ENCODE measurements at places on chromosomes 2 and 18. TPM values are rescaled to one million over a fixed set of nuclear protein-coding genes. Genes with fewer than 3 reads are reported as not detected.
A peak's percentile ranks its signal among the peaks of the same experiment; 100 is the strongest.

Gene MAB21L4
- total RNA-seq: not detected

Gene ASB18
- not detected for total RNA-seq

Gene DSC2
- total RNA-seq: not detected

Gene TMEM17
- total RNA-seq: 3.7 TPM

Gene LINC00305
- total RNA-seq: not detected

Gene TMEM200C
- total RNA-seq: not detected

Gene NCKAP5
- 3.7 TPM for total RNA-seq

Gene GALR1
- not detected for total RNA-seq

Gene IL1B
- total RNA-seq: not detected

Gene ST6GAL2
- total RNA-seq: not detected

Gene IL36G
- not detected for total RNA-seq

Gene ATP6V1B1
- not detected for total RNA-seq

DNA sequence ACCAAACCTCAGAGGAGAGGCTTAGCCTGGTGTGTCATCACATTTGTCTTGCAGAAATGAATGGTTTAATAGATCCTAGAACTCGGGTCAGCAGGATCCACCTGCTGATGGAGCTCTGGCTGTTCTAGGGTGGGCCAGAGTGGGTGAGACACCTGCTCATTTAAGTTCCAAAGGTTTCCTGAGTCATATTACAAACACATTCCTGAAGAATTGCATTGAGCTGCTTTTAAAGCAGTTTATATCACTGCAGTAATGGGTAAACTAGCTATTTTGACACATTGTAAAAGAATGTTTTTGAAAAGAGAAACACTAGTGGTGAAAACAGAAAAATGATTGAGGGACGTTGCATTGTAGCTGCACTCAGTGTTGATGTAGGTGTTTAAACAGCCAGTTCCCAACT is 175.3 kb upstream of the TCF4 start:
- DNase-seq: peak; percentile 87

DNA sequence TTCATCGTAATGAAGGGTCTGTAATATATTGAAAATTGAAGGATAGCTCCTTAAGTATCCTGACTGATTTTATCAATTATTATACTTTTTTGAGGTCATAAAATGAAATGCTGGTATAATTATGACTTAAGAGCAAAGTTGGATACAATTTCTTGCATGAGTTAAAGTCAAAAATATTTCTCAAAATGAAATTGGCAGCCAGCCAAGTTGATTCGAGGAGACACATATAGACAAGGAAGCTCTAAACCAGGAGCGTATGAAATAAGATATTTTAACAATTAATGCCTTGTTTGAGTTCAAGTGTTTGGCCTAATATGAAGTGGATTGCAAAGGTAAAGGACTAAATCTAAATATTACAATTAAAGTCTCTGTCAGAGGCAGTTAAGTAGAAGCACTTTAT is 260.4 kb upstream of the DSEL start:
- DNase-seq: no peak

DNA sequence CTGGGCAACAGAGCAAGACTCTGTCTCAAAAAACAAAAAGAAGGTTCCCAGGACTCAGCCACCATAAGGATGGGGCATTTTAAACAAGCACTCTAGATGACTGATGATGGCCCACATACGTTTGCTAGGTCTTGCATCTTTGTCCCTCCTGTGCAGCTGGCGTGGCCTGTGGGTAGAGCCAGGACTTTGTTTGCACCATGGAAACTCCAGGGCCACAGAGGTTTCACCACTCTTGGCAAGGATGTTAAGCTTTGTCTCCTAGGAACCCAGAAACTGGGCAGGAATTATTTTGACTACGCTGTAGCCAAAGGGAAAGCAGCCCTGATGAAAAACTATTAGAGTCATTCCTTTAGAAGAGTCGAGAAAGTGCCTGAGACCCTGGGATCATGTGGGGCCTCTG is 75.3 kb upstream of the STPG4 start:
- DNase-seq: no peak

DNA sequence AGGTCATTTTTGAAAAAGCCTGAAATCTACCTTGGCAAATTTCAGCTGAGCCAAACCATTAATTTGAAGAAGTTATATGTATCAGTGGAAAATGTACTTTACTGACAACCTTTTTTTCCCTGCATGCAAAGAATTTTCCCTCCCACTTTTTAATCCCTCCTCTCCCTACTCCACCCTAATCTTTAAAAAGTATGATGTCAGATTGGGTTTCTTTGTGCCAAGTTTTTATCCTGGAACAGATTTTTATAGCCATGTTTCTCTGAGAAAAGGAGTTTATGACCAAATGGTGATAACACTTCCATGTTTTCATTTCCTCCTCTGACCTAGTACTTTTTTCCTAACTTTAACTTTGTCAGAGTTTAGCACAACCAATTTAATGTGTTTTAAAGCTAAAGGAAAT is 250.3 kb upstream of the FOSL2 start:
- DNase-seq: peak; percentile 40

DNA sequence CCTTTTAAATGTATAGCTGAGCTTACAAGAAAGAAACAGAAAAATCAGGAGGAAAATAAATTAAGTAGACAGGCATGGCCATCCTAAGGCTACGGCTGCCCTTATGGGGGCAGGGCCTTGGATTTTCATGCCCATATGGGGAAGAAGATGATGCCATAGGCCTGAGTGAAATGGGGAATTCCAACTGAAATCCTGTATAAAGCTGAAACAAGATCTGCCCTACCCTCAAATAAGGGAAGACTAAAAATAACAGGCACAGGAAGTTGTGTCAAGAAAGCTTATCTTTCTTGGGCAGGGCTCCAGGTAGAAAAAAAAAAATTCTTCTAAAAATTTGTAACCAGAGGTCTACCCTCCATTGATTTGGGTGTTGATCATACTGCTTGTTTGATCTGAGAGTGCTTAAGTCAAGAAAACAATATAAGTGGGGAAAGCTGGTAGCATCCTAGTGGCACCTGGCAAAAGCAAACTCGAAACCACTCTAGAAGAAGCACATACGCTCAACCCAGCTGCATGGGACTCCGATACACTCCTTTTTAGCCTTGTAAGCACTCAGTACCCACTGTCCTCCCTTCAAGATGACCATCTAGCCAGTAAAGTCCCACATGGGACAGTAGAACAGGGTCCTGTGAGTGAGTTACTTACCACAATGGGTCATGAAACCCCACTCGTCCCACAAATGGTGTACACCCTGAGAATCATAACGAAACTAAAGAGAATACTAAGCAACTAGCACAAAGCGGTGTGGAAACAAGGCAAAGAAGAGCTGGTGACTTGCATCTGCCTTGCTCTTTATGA is 22.3 kb downstream of the DNAH7 start:
- peak; percentile 87 for DNase-seq

DNA sequence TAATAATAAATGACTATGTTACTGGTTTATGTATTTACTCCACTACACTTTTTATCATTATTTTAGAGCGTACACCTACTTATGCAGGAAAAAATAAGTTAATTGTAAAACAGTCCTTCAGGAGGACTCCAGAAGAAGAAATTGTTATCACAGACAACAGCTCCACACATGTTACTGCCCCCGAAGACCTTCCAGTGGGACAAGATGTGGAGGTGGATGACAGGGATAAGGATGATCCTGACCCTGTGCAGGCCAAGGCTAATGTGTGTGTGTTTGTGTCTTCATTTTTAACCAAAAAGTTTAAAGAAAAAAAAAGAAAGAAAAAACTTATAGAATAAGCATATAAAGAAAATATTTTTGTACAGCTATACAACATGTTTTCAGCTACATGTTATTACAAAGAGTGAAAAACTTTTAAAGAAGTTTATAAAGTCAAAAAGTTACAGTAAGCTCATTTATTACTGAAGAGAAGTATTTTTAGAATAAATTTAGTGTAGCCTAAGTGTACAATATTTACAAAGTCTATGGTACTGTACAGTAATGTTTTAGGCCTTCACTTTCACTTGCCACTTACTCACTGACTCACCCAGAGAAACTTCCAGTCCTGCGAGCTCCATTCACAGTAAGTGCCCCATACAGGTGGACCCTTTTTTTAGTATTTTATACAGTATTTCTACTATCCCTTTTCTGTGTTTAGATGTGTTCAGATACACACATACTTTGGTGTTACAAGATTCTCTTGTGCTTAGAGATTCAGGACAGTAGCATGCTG is 7.5 kb downstream of the TGFBRAP1 start:
- DNase-seq: no peak

- DNase-seq: no peak
These were observed 453.0 kb downstream of the GALR1 start for GRCh38 chr18:77702686-77703085.

DNA sequence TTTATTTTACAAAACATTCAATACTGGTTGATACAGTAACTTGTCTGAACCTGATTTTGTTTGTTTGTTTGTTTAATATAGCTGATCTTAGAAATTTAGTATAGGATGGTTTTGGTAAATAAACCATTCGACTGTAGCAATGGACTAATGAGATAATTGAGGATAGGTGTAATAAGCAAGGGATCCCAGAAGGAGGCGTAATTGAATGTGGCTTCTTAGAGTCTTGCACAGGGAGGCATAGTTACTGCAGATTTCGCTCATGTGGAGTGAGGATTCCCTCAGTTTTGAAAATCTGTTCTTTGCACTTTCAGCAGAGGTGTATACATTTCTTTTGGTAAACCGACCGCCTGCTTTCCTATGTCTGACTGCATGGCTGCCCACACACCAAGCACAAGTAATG is 709.6 kb downstream of the SOCS6 start:
- no peak for DNase-seq

- DNase-seq: no peak
These were observed 1.3 kb downstream of the MGAT4A start for GRCh38 chr2:98729652-98730051.

DNA sequence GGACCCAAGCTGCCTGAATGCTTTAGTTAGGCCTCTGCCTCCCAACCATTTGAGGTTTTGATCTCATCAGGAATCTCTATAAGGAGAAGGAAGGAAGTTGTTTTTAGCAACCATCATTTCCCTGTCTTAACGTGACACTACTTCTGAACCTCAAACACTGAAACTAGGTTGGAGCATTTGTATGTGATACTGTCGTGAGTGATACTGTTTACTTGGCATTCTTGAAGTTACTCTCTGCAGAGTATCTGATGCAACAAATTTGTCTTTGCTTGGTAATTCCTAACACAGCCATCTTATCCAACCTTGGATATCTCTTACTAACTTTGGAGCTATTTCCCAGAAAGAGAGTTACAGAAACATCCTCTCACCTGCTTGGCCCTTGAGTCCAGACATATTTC is 22.1 kb downstream of the TTLL4 start:
- no peak for DNase-seq

DNA sequence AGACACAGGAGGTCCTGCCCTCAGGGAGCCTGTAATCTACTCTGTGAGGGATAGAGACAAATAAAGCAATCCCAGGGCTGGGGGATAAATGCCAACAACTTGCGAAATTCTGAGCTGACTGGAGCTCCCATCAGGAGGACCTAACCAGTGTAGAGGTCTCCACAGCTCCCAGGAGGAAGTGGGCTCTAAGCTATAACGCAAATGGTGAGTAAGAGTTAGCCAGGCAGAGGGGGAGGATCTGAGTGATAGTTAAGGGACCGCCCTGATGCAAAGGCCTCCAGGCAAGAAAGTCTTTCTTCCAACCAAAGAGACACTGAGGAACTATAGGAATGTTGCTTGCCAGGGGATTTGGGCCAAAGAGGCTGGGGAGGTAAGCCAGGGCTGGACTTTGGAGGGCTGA is 16.0 kb upstream of the ZNF532 start:
- no peak for DNase-seq

GRCh38 chr2:232393556-232393955 is 13.1 kb upstream of the ALPG start:
- no peak for DNase-seq

DNA sequence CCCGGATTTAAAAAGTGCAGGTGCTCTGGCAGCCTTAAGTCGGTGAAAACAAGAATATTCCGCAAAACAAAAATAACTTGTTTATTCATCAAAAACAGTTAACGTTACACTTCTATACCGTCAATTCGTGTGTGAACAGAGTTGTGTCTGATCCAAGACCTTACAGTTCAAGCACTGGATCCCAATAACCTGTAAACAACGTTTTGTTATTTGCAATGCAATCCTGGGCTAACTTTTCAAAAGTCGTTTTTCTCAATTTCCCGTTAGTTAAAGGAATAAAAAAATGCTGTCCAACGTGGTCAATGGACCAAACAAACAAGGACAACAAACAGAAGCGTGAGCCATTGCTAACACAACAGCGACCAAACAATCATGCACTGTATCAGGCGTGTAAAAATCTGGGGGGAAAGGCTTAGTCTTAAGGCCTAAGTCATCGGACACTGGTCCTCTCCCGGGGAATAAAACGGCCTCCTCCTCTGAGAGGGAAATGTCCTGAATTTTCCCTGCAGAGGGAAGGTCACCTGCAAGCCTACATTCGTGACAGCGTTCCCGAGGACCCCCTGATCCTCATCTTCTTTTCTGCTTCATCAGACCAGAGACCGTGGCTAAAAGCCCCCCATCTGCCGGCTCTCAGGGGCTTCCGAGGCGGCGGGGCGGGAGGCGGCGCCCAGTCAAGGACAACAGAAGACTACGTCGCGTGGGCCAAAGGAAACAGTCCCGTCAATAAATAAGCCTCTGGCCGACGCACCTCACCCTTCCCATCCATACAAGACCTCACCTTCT is 490 bp downstream of the NDUFS1 start:
- peak; percentile 21 for DNase-seq

- no peak for DNase-seq
These were observed 42.1 kb downstream of the CAVIN2 start for GRCh38 chr2:191804766-191805165.

DNA sequence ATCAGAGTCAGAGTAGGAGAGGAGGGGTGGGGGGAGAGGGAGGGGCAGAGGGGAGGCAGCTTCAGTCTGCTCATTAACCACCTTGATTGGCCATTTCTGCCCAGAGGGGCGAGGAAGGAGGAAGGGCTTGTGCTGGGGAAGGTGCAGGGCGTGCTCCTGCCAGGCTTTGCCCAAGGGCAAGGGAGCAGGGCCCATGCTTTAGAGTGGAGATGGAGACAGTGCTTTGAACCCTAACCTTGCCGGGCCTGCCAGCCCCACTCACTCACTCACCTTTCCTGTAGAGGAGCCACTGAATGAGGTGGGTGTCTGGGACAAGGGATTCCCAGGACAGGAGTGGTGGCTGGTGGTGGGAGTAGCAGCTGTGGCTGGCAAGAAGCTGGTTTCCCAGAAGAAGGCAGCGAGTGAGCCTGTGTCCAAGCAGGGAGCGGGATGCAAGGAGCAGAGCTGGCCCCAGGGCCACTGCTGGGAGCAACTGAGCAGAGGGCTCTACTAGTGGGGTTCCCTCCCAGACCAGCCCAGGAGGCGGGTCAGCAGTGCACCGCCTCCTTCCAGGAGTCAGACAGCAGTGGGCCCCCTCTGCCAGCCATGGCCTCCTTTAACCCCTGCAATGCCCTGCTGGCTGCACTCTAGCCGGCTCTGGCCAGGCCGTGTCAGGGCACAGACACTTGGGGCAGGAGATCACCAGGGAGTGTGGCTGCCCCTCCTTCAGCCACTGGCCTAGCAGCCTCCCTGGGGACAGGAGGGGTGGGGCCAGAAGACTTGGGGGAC is 3.6 kb upstream of the RUFY4 start:
- DNase-seq: no peak

DNA sequence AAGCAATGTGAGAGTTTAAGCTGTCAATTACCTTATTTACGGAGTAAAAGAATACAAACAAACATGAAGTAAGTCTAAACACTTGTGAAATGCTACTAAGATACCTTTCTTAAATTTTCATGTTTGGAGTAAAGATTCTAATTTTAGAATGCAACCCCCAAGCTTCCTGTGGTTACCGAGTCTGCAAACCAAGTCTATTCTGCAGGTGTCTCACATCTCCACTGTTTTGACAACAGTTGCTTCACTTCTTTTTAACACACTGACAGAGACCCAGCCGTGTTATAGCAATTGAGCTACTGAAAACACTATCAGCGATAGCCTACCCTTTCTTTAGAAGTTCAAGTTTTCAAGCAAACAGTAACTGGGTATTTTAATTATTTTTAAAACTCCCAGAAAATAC is 608.3 kb downstream of the ERBB4 start:
- no peak for DNase-seq

Data from A172 (cell line).